ENCODE measurements at places on chromosomes 6 and 20.

- no peak for DNase-seq
These were observed 6.3 kb upstream of the MROH8 start for GRCh38 chr20:37185686-37186085.

DNA sequence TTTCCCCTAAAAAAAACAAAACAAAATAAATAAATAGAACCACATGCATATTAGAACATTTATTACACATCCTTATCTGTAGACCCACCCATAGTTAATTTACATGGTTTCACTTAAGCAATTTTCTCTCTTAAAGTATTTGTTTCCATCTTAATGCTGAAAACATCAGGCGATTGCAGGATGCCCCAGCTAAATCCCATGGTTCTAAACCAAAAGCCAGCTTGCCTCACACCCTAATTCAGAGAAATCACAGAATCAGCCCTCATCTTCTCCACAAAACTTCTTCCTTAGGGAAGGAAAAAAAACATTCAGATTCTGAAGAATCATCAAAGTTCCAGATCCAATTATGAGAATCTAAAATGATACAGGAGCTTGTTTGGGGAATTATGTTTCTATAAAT lies 67.6 kb upstream of the MTHFD1L start:
- DNase-seq, result no peak

GRCh38 chr6:147667082-147667481 lies 158.6 kb downstream of the SAMD5 start:
- DNase-seq, result no peak

DNA sequence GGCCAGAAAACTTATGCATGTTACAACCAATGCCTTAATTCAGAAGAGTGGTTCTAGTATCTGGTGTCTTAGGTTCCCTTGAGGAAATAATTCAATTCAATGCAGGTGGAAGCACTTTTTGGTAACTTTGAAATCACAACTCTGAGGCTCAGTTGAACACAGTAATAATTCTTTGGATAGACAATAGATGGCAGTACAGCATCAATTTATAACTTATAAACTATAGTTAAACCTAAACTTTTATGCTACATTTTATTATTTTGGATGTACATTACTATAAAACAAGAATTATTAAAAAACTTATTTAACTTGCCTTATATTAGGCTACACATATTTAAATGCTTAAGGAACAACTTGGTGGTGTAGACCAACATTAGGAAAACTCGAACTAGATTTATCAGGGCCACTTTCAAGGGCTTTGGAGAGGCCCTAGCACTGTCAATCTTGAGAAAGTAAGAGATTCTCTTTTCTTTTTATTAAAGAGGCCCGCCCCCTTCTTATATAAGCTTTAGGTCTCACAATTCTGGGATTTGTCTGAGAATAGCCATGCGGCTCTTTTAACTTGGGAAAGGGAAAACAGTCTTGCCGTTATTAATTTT lies 85.9 kb downstream of the CRYBG1 start:
- DNase-seq, result no peak

DNA sequence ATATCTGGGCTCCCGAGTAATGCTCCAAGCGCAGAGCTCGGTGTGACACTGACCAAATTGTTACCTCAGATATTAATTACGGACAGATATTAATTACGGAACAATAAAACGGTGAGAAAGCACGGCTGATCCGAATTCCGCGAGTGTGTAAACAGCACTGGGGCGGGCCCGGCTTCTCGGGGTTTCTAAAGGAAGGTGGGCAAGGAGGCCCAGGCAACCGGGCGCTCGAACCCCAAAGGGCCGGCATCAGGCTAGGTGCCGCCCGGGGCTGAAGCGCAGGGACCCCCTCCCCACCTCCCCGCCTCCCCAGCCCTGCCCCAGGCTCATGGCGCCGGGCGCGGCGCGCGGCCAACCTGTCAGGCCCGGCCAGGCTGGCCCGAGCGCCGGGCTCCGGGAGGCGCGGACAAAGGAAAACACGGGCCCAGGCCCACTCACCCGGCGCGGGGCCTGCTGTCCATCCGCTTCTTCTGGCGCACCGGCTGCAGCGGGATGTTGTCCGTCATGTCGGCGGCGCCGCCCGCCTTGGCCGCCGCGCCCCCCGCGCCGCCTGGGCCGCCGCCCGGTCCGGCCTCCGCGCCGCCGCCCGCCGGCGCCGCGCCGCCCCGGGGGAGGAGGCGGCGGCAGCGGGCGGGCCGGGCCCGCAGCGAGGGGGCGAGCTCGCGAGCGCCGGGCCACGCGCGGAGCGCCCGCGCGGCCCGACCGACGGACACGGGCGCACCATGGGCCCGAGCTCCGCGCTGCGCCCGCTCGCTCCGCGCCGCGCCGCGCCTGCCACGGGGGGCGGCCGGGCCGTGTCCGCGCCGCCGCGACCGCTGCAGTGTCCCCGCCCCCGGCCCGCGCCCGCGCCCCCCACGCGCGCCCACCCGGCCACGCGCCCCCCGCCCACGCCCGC lies at the start of gene ATP9A:
TSS of gene ATP9A (minus strand) at position 524 of the 892 bp plus-strand sequence. CDS start at position 503, 21 bp downstream.
- no peak for DNase-seq

DNA sequence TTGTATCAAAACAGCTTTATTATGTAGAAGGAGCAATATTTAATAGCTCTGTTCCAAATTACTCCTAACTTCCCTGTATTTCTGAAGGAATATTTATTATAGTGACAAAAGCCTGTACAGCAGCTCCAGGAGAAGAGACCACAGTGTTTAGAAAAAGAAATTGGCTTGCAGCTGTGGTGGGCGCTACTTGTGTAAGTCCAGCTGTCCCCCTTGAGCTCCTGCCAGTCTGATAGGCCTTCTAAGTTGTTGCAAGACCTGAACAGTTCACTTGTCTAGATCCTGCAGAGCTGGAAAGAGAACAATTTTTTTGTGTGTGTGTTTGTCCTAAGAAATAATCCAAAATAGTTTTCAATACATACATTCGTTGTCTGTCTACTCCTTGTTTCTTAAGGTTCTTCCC lies 86.6 kb downstream of the JARID2 start:
- DNase-seq, result no peak

DNA sequence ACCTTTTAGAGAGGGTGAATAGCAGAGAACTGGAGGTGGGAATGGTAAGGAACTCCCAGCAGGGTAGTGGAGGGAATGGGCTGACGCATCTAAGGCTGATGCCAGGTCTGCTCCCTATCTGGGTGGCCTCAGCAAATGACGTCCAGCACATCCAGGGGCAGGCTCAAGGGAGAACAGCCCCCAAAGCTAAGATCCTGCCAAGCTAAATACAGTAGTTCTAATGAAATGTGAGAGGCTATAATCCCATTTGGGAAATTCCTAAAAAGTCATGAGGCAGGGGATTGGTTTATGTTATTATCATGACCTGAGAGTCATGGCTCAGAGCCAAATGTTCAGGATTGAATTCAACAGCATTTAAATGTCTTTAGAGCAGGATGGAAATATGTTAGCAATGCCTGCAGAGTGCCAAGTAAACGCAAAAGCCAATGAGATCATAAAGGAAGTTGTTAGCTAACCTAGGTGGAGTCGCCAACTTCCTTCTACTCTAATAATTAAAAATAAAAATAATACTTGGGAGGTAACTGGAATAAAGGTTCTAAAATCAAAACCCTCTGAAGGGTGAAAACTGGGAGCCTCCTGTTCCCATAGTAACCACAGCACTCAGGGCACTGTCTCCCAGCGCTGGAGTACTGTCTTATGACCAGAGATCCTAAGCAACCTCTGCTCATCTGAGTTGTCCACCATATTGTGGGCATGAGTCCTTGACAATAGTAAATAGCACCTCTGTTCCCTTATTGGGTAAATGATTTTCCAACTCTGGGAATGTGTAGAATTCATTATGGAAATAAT lies 34.8 kb downstream of the IYD start:
- no peak for DNase-seq

DNA sequence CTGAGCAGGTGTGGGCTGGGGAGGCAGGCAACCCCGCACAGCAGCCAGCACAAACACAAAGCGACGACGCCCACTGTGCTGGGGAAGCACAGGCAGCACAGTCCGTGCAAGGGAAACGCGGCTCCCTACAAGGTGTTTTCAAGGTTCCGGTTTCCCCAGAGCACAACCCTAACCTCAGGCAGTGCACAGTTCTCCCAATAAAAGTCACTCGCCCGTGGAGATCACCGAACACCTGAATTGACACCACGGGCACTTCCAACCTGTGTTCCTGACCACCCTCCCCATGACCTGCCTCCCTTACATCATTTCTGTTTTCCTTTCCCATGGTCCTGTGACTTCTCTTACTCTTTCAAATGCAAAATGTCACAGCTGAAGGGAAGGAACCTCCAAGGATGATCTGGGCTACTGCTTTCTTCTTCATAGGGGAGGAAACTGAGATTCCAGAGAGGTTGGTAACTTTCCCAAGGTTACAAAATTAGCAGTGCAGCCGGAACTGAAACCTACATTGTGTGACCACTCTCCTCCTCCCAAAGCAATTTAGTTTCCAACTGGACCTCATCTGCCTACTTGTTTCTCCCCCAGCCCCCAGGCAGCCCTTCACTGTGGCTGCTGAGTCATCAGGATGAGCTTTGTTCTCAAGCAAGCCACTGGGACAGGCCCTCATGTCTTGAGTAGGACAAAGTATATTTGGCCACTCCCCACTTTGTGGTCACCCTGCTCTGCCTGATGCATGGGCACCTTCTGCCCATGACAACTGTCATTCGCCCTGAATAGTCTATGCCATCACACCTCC lies 125.3 kb downstream of the ATXN1 start:
- DNase-seq, result no peak

DNA sequence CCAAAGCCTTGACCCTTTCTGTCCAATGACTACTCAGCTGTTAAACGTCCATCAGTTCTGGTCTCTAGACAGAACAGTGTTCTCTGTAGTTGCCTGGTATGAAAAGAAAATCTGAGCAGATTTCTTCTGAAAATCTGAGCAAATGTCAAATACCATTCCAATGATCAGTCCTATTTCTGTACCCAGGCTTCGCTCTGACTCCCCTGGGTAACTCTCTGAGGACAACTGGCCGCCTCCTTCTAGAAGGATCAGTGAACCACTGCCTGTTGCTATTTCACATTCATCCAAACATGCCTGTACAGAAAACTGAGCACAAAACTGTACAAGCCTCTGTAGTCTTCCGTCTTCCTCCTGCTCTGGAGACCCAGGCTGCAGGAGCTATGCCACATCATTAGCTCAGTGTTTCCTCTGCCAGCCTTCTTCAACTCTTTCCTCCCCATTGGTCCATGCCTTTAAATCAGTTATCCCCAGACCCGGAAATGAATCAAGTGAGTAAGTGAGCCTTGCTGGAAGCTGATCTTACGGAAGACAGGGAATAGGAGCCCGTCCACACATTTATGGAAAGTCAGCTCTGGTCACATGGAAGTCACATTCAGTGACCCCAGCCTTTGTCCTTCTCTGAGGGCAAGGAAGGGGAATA lies 63.3 kb downstream of the DAAM2 start:
- no peak for DNase-seq

DNA sequence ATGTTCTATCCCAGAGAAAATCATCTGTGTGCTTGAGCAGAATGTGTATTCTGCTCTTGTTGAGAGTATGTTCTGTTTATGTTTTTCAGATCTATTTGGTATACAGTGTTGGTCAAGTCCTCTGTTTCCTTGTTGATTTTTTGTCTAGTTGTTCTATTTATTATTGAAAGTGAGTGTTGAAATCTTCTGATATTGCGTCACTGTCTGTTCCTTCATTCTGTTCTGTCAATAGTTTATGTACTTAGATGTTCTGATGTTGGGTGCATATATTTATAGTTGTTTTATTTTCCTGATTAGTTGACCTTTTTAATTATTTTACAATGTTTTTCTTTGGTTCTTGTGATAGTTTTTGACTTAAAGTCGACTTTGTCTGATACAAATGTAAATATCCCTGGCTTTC lies 458.7 kb upstream of the HSF2 start:
- DNase-seq, result no peak

DNA sequence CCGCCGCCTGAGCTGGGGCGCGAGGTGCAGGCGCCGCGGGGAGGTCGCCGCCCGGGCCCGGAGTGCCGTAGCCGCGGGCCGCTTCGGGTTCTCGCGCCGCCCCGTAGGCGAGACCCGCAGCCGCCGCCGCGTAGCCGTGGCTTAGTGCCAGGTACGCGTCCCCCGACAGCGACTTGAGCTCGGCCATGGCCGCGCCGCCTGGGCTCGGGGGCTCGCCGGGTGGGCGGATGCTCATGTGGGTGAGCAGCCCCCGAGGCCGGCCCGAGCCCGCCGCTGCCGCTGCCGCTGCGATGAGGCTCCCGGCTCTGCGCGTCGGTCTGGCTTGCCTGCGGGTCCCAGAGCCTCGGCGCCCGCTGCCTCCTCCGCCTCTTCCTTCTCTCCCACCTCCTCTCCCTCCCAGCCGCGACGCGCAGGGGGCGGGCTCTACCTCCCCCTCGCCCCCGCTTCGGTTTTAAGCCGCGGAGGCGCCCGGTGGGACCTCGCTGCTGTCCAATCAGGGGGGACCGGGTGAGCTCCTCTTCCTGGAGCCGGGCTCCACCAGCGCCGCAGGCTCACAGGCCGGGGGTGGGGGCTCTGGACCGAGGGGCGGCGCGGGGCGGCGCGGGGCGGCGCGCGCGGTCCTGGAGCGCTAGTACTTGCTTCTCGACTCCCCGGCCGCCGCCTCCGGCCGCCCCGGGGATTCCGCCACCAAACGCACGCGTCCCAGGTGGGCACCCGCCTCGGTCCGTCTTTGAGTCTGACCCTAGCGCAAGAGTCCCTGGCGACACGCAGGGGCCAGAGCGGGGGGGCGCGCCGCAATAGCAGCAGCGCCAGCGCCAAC lies at the start of gene BHLHE23:
TSS of gene BHLHE23 (minus strand) at position 425 of the 820 bp plus-strand sequence. CDS start at position 235, 190 bp downstream.
- DNase-seq, result peak; percentile 27

DNA sequence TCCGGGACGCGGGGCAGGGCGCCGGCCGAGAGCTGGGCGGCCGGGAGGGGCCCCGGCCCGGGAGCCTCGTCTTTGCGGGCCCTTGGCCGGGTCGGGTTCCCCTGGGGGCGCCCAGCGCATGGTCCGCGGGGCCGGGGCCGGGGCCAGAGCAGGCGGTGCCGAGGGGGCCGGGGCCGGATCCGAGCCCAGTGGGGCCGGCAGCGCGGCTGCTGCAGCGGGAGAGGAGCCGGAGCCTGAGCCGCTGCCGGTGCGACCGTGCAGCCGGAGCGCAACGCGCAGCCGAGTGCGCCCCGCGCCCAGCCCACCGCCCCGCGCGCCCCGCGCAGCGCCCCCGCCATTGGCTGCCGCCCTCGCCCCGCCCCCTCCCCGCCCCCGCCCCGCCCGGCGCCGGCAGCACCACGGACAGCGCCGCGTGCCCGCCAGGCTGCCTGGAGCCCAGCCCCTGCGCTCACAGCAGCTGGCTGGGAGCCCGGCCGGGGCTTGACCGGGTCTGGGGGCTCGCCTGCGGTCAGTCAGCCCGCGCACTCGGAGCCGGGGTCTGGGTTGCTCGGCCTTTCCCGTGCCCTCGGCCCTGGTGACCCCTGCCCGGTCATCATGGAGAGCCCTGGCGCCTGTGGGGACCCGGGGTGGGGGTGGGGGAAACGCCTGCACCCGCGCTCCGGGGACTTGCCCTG lies at the start of gene HRH3:
TSS of gene HRH3 (minus strand) at position 287 of the 674 bp plus-strand sequence. CDS start 308 bp downstream, outside the sequence.
- peak; percentile 18 for DNase-seq
